ENCODE measurements at places on chromosomes 11 and 22.

- no peak for DNase-seq
Observed at GRCh38 chr11:105618343-105618955, 8.6 kb downstream of the GRIA4 start.

DNA sequence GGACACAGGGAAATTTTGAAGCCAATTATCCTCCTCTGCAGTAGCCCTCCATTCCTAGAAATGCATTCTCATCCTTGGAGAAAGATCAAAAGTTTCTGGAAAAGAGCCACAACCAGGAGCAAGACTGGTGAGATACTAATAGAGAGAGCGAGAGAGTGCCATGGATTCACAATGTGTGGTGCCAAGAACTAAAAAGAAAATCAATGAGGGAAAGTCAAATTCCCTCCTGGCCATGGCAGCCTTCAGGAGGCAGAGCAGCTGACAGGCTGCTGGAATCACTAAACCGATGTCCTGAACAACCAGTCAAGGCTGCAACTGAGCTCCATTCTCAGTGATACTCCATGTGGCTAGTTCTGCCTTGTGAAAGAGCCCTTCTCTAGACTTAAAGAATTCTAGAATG lies 561.0 kb downstream of the SOX6 start:
- no peak for DNase-seq

DNA sequence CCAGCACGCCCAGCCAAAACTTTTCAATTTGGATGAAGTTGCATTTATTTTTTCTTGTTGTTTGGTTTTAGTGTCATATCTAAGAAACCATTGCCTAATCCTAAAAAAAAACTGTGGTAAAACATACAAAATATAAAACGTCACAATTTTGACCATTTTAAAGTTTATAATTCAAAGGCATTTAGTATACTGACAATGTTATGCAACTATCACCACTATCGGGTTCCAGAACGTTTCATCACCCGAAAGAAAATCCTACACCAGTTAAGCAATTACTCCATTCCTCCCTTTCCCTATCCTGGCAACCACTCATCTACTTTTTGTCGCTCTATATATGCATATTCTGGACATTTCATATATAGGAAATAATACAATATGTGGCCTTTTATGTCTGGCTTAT lies 30.5 kb upstream of the PHOX2A start:
- DNase-seq = no peak

DNA sequence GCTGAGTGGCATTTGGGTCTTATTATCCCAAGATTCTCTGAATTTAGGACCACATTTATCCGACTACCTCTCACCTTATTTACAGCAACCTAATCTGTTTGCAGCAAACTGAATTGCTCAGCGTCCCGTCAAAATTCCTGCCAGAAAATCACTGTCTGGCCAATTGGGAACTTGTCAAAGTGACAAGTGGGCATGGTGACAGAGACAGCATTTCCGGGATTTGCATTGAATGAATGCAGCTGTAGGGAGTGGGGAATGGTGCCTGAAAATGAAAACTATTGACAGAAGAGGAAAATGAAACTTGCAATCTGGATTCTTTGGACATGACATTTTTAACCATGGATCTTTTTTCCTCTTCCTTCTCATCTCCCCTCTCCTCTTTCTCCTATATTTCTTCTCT lies 113.8 kb downstream of the NELL1 start:
- DNase-seq = no peak

DNA sequence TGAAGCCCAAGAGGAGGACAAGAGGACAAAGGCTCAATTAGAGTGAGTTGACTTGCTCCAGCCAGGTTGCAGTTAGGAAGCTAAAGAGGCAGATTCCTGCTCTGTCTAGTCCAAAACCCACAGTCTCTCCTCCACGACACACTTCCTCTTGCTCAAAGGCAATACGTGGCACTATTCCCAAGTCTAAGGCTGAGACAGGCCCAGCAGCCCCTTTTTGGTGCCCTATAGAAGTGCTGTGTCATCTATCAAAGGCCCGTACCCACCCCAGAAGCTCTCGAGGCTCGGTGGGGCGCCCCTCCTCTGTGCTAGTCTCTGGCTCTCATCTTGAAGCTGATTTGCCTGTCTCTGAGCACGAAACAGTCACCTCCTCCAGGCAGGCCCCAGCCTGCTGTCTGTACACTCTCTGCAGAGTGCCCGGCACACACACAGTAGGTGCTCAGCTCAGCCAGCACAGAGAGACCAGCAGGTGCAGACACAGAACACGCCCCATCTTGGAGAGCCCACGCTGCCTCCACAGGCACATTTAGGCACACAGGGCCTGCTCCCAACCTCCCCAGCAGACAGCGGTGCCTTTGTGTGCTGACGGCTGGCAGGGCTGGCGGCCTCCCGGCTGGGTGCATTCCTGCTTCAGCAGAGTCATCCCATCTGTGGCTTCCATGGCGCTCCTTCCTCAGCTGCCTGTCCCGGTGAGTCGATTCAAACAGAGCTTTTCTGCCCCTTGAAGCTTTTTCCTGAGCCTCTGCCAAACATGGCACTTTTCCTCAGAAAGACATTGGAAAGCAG lies 52.8 kb downstream of the MYH9 start:
- DNase-seq = no peak

- no peak for DNase-seq
Observed at GRCh38 chr11:65487467-65488272, 11.2 kb upstream of the MALAT1 start.

GRCh38 chr22:24321999-24322398 lies 51.4 kb downstream of the SPECC1L start:
- no peak for DNase-seq

DNA sequence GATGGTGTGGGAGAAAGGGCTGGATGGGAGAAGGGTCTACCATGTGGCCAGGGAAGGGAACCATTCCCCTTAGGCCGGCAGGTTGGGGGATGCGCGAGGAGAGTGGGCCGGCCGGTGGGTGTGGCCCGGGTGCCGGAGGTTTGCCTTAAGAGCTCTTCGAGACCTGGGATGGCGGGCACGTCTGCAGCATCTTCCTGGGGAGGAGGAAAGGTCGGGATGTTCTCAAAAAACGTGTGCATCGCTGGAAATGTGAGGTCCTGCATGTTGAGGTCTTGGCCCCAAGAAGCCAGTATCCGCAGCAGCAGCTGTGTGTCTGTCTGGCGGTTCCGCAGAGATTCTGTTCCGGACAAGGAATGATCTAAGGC lies 1.4 kb downstream of the NAV2 start:
- DNase-seq = no peak

DNA sequence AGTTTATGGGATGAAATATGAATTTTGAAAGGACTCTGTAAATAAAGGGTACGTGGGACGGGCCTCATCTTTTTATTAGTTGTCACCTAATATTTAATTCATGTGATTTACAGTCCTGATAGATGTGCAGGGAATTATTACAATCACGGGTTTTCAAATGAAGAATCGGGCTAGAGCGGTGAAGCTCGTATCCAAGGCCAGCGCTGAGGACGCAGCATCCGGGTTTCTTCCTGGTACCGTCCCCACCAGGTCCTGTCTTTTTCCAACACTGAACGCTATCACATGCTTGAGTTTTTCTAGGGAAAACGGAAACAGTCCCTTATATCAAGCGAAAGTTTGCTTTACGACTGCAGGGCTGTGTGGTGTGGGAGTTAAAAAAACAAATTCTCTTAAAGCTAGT lies 787 bp downstream of the SMDT1 start:
- no peak for DNase-seq

GRCh38 chr22:39135092-39135896 lies 17.2 kb downstream of the CBX7 start:
- DNase-seq = no peak

GRCh38 chr11:34936945-34937629 lies 20.7 kb downstream of the PDHX start:
- DNase-seq = no peak

- no peak for DNase-seq
Observed at GRCh38 chr11:767238-767637, 10.0 kb downstream of the GATD1 start.

DNA sequence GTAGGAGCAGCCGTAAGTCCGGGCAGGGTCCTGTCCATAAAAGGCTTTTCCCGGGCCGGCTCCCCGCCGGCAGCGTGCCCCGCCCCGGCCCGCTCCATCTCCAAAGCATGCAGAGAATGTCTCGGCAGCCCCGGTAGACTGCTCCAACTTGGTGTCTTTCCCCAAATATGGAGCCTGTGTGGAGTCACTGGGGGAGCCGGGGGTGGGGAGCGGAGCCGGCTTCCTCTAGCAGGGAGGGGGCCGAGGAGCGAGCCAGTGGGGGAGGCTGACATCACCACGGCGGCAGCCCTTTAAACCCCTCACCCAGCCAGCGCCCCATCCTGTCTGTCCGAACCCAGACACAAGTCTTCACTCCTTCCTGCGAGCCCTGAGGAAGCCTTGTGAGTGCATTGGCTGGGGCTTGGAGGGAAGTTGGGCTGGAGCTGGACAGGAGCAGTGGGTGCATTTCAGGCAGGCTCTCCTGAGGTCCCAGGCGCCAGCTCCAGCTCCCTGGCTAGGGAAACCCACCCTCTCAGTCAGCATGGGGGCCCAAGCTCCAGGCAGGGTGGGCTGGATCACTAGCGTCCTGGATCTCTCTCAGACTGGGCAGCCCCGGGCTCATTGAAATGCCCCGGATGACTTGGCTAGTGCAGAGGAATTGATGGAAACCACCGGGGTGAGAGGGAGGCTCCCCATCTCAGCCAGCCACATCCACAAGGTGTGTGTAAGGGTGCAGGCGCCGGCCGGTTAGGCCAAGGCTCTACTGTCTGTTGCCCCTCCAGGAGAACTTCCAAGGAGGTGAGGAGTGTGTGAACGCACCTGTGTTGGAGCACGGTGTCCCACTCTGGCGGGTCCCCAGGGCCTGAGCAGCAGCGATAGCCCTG lies at the start of gene TAGLN:
Gene TAGLN (plus strand): TSS at position 318 of the 863 bp plus-strand sequence. CDS start 3,644 bp downstream, outside the sequence.
- DNase-seq = no peak

DNA sequence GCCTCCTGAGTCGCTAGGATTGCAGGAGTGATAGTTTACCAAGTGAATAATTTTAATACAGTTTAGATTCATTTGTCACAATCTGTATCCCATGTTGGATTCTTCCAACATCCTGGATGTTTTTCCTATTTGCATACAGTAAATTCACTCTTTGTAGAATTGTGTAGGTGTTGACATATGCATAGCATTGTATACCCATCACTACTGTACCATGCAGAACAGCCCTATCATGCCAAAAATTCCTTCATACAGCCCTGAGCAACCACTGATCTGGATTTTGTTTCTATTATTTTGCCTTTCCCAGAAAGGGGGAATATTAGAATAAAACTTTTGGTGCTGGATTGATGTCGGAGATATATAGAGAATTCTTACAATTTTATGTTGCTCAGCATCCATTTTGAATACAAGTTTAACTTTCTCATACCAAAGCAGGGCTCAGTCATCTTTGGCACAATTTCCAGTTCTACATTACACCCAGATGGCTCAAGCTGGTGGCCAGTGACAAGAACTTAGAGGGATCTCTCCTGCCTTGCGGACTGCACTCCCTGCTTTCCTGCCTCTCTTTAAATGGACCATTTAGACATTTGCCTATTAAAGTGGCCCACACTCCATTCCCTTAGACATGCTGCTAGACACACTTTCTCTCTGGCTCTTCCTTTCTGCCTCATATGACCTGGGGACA lies 45.4 kb upstream of the CFAP300 start:
- DNase-seq = no peak

GRCh38 chr11:33731723-33732531 lies 4.3 kb downstream of the CD59 start:
- no peak for DNase-seq

- DNase-seq = no peak
Observed at GRCh38 chr11:2708151-2708581, 8.4 kb upstream of the KCNQ1OT1 start.

DNA sequence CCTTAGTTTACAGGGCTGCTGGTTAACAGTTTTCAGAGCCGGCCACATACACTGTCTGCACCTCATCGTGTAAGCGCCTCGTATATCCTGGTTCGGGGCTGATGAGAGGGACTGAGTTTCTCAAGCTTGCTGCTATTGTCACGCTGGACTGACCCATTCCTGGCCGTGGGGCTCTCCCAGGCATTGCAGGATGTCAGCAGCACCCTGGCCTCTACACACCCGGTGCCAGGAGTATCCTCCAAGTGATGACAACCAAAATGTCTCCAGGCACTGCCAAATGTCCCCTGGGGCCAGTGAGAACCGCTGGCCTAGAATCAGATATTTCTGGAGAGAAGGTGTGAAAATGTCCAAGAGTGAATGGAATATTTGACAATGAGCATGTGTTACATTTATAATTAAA lies 82.8 kb downstream of the ST3GAL4 start:
- no peak for DNase-seq

- DNase-seq = peak; percentile 38
Observed at GRCh38 chr11:11157185-11157584, 195.9 kb downstream of the CSNK2A3 start.

- no peak for DNase-seq
Observed at GRCh38 chr11:128707681-128708080, 13.8 kb downstream of the FLI1 start.

DNA sequence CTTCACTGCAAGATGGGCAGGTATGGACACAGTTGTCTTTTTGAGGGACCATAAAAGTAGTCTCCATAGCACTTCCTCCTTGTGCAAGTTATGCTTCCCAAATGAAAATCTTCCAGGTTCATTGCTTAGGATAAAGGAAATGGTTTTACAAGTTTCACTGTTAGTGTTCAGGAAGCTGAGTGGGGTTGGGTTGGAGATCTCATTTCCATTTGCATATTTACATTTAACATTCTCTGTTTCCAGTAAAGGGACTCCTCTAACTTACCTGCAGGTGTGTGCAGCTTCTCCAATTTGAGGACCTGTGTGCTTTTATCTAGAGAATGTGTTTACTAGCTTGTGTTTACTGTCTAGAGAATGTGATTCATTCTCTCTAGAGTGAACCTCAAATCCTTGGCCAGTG lies 141.3 kb upstream of the POU2AF2 start:
- DNase-seq = no peak

DNA sequence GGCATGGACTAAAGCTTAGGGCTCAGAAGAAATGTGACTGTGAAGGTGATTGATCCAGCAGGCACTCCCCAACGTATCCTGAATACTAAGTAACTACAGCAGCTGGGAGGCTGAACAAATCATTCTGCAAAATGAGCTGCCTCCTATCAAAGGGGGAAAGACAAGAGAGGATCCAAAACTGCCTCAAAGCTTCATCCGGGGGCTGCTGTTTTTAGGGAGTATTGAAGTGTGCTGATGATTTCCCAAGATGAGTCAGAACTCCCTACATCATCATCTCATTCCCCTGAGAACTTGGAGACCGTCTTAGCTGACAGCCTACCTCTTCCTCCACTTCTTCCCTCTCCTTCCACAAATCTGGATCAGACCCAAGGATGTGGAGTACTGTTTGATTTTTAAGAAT lies 108.4 kb upstream of the GRAMD1B start:
- no peak for DNase-seq

DNA sequence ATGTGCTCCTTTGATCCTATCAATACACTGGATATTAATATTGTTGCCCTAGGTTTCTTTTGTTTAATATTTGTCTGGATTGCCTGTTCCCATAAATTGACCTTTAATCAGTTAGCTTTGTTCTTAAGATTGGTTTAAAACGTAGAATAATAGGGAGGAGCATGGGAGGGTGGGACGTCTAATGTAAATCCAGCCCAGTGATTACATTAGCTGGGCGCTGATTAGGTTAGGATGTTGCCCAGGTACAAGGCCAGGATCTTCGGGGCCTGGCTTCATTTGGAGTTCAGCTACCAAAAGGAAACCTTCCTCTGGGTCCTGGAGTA lies at the start of gene SRSF8:
Gene SRSF8 (plus strand): TSS at position 204 of the 323 bp plus-strand sequence. CDS start 308 bp downstream, outside the sequence.
- no peak for DNase-seq
